ENCODE measurements at places on chromosomes 5 and 9.

DNA sequence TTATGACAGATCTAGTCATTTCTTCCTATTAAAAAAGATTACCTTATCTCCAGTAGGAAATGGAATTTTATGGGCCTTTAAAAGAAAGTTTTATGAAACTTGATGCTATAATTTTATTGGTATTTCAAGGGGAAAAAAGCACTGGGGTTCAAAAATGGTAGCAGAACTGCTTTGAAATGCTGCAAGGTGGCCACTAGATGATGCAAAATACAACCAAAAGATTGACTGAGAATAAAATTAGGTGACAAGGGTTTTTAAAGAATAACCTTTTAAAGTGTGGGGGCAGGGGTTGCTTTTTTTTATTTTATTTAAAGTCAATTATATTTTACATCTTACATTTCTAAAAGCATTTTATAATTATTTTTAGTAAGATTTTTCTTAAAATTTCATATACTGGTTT lies 61.7 kb downstream of the KLF9 start:
- no peak for DNase-seq

DNA sequence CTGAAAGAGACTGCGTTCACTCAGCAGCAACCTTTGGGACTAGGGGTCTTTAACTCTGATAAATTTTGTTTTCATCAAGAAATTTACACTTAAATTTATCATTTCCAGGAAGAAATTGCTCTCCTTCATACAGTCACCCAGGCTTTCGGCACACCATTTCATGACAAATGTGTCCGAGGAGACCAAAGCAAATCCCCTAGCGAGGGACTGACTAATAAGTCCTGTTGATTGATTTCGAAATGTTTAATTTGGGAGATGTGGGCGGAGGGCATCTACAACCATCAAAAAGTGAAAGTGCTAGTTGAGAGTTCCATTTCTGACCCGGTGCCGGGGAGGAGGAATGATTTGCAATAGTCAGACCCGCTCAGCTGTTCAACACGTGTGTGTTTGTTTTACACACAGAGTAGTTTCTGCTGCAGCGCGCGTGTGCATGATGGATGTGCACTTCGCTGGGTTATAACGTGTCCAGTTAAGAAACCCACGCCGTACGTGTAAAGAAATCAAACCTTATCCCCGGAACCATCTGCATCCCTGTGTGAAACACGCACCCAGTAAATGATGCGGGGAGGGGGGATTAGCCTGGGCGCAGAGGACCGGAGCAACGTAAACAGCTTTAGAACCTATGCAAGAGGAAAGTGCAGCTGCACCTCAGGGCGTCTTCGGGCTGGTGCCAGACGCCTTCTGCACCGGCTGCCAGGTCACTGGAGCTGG lies 845 bp upstream of the NR4A3 start:
- DNase-seq: no peak

GRCh38 chr5:78576376-78576775 lies 72.2 kb downstream of the LHFPL2 start:
- DNase-seq: no peak

DNA sequence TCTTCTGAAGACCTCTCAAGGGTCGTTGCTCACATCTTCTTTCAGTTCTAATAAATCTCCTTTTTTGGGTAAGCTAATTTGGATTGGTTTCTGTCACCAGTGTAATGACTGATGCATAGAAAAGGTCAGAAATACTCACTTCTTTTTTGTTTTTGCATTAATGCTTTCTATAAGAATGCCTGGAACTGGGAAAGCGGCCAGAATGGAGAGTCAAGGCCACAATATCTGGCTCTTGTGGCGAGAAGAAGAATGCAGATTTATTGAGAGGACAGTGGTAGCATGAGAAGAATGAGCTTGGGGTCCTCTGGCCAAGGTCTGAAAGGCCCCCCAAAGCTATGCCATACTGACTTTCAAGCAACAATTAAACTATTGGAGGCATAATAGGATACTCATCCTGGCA lies 88.0 kb upstream of the SLC12A2 start:
- no peak for DNase-seq

DNA sequence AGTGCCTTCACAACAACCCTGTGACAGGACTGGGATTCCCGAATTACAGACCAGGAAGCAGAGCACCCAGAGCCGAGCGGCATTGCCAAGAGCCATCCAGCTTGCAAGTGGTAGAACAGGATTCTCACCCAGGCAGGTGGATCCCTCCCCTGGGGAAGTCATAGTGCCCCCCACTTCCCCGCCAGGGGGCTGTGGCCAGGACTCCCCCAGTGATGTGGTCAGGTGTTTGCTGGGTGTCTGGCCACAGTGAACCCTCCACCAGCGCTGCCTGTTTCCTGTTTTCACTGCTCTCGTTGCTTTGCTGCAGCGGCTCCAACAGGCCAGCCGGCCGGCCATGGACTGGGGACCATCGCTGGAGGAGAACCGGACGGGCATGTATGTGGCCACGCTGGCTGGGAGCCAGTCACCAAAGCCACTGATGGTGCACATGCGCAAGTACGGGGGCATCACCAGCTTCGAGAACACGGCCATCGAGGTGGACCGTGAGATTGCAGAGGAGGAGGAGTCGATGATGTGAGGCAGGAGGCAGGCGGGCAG lies 19.3 kb downstream of the SLC6A7 start:
- no peak for DNase-seq

DNA sequence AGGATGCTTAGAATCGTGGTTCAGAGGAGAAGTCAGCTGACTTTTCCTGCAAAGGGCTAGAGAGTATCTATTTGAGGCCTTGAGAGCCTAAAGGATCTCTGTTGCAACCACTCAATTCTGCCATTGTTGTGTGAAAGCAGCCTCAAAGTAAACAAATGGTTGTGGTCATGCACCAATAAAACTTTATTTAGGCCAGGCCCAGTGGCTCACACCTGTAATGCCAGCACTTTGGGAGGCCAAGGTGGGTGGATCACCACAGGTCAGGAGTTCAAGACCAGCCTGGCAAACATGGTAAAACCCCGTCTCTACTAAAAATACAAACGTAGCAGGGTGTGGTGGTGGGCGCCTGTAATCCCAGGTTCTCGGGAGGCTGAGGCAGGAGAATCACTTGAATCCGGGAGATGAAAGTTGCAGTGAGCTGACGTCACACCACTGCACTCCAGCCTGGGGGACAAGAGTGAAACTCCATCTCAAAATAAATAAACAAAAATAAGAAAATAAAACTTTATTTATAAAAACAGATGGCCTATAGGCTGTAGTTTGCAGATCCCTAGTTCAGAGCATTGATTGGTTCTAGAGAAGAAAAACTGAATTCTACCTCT lies 135.9 kb upstream of the KLF4 start:
- no peak for DNase-seq

GRCh38 chr9:126307322-126308061 lies 19.1 kb upstream of the MVB12B start:
- no peak for DNase-seq

- DNase-seq: no peak
Measured at GRCh38 chr5:9284781-9285307, 261.0 kb downstream of the SEMA5A start.

DNA sequence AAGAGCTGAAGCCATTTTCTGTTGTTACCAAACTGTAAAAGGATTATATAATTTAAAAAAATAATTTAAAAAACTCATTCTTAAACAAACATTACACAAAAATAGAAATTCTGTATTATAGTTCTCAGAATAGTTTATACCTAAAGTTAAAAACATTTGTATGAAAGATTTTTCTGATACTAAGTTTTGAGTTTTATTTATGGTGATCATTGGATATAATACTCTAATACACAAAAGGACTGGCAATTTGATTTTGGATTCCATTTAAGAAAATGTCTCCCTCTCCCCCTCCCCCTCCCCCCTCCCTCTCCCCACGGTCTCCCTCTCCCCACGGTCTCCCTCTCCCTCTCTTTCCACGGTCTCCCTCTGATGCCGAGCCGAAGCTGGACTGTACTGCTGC lies 37.7 kb upstream of the PDCL start:
- DNase-seq: no peak

DNA sequence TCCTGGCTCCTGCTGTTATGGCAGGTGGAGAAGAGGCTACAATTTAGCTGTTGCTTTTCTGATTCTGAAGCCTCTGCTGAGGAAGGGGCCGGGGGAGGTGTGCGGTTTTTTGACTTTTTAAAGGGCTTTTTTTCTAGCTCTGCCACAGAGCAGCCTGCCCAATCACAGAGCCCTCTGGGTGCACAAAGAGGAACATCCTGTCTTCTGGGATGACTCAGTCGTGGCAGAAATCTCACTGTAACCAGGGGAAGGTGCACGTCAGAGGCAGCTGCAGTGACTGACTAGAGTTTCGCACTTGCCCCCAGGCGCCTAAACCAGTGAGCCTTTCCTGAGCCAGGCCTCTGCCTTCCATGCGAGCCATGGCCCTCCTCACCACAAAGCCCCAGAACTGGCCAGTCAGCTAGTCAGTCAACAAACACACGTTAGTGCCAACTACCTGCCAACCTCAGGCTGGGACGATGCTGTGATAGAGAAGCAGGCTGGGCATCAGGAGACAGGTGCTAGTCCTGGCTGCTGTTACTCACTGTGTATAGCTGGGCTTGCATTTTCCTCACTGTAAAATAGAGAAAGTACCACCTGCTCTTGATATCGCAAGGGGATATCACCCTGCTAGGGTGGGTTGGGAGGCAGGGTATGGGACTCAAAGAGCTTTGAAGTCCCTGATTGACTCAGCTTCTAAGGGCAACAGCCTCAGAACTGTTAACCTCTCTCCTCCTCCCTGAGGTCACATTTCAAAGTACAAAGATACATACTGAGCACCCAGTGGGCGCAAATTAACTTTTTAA lies 2.2 kb downstream of the AKNA start:
- DNase-seq: peak; percentile 72

DNA sequence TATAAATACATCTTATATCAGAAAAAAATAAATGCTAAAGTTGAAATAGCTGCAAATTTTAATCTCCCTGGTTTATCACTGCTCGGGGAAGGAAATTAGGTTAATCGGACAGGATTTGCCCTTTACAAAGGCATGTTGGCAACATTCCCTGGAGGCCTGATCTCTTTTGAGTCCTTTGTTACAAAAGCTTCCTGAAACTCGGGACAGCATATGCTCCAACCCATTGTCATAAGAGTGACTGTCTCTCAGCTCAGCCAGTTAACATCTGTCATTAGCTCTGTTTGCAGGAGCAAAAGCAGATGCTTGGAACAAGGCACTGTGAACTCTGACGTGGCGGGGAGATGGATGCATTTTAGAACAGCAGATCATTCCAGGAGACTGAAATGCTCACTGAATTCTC lies 80.6 kb downstream of the MYO10 start:
- no peak for DNase-seq
